ENCODE measurements at places on chromosomes 2 and 18. TPM values are rescaled to one million over a fixed set of nuclear protein-coding genes. Genes with fewer than 3 reads are reported as not detected.

GRCh38 chr2:105872142-105872728 is 127.5 kb downstream of the NCK2 start:
- no peak for DNase-seq

DNA sequence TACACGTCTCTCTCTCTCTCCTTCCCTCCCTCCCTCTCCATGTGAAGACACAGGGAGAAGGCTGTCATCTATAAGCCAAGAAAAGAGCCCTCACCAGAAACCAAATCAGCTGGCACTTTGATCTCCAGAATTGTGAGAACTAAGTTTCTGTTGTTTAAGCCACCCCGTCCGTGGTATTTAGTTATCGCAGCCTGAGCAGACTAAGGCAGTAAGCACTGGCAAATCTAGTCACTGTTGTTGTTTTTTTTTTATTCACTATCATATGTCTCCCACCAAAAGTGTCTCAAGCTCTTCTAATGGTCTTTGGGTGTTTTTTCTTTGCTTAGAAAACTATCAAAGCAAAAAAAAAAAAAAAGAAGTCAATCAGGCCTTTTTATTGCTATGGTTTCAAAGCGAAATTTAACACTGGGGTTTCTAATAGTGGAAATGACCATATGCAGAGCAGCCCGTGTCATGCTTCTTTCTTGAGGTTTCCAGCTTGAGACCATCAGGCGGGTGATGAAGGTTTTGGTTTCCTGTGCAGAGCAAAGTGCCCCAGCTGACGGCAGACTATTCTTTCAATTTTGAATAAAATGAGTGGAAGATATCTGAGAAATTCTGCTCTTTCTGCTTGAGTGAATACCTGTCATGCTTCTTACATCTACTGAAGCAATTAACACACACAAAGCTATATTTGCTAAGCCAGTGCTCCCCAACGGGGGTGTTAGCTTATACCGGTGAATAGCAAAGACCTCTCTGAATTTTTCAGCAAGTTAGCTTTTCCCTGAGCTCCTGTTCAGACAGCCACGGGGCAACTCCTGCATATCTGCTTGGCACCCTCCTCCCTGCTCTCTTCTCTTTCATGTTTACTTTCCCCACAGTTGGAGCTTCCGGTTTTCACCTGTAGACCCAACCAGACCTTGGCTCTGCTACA is 394.1 kb upstream of the ATP5MC3 start:
- no peak for DNase-seq

MYO7B gene
- 0.46 TPM for total RNA-seq

SAP130 gene
- 13.9 TPM for total RNA-seq

Measured in Right ventricle myocardium inferior (tissue), 1 donor.